ENCODE measurements at places on chromosomes 5 and 9.
A peak's percentile ranks its signal among the peaks of the same experiment; 100 is the strongest.

GRCh38 chr9:136658849-136659535 lies 3.7 kb upstream of the EGFL7 start:
- no peak for DNase-seq

DNA sequence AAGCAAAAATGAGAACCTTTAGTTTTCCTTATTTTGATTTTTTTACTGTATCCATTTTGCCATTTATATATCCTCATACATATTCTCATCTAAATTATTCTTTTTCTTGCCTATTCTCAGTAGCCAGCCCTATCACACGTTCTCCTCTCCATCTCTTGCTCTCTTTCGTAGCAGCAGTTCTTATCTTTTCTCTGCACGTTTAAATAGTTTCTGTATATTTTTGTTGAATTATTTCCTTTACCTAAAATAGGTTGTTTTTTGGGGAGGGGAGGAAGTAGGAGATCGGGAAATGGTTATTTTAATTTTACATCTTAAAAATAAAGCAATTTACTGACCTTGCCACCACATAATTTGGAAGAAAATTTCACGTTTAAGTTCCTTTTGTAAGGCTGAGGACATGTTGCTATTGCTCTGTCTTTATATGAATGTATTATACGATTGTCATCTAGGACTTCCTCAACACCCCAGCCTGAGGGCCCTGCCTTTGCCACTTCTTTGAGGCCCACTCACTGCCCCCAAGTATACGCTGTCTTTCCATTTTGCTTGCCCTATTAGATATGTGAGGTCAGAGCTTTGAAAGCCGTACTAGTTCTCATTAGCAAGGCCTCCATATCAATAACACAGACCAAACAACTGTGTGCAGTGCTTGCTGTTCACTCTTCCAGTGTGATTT lies 140.3 kb downstream of the GNAQ start:
- no peak for DNase-seq

DNA sequence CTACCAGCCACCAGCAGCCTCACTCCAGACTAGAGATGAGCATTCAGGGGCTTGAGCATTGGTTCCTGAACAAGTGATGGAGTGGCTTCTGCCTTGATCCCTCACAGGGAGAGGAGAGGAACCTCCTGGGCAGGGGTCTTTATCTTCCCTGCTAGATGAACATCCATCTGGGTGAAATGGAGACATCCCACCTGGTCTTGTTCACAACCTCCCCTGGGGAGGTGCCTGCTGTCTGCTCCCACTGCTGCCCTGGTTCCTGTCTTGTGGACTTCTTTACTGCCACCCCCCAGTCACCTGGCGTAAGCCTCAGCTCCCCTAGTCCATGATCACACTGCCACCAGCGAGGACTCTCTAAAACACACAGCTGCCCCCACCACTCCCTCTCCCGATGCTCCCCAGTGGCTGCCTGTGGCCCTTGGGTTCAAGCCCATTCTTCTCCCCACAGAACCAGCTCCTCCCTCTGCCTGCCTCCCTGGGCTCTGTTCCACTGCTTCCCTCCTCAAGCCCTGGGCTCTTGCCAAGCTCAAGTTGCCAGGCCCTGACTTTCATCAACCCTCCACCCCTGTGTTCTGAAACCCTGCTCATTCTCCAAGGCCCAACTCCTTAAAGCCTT lies 51.5 kb downstream of the COL15A1 start:
- DNase-seq: no peak

DNA sequence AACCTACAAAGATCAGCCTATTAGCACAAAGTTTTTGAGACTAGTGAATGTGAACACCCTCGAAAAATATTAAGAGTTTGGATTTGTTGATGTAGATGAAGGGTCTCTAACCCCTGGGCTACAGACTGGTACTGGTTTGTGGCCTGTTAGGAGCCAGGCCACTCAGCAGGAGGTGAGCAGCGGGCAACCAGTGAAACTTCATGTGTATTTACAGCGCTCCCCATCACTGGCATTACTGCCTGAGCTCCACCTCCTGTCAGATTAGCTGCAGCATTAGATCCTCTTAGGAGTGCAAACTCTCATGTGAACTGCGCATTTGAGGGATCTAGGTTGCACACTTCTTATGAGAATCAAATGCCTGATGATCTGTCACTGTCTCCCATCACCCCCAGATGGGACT lies 11.2 kb upstream of the PAM start:
- no peak for DNase-seq

GRCh38 chr5:128199104-128199503 lies 115.5 kb downstream of the SLC12A2 start:
- no peak for DNase-seq

DNA sequence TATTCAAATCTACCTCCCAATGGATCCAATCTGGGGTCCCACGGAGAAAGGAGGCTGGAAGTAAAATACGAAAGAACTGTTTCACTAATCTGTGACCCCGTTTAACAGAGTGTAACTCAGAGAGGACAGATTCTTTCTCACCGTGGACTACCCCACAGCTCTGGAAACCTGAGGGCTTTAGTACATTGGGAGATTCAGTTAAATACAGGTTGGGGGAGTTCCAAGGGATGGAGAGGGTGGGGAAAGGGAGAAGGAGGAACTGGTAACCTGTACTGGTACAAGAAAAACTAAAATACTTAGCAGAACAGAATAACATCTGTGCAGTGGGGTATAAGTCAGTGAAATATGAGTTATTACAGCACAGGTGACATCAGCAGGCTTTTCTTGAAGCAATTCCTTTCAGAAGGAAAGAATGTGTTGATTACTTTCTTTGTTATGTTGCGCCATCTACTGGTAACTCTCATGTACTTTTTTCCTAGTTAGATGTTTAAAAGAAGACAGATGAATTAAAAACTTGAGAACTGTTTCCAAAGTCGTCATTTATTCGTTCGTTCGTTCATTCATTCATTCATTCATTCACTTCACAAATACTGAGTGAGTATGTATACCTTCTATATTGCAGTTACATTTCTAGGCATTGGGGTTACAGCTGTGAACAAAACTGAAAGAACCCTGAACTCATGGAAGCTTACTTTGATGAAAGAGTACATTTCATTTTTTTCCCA lies 30.0 kb upstream of the STOM start:
- no peak for DNase-seq

DNA sequence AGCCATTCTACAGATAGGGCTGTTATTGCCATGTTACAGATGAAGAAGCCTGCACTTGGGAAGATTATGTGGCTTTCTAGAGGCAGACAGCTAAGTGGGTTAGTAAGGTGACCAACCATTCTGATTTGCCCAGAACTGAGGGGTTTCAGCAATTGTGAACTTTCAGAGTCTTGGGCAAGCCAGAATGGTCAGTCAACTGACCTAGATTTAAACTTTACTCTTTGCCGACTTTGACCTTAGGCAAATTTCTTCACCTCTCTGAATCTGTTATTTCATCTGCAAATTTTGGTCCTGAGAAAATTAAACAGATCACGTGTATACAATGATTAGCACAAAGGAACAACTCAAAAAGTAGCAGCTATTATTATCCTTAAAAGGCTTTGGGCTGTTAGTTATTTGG lies 20.4 kb upstream of the TNFSF8 start:
- no peak for DNase-seq

- no peak for DNase-seq
Measured at GRCh38 chr5:1104327-1105006, 7.4 kb downstream of the SLC12A7 start.

DNA sequence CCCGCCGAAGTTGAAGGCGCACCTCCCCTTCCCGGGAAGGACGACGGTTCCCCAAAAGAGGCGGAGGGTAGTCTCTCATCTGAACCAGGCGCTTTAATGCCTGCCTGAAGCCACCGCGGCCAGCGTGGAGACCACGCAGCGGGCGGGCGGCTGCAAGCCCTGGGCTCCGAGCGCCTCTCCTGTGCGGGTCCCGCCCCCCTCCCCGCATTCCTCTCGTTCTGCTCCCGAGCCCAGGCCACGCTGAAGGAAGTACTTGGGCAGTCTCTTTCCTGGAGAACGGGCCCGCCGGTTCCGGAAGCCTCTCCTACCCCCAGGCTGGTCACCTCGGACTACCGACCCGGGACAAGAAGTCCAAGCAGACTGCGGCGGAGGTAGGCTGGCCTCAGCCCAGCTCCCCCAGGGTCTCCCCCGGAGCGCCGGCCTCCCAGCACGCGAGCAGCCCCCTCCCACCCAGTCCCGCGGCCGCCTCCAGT lies 571 bp downstream of the PPIC start:
- no peak for DNase-seq

DNA sequence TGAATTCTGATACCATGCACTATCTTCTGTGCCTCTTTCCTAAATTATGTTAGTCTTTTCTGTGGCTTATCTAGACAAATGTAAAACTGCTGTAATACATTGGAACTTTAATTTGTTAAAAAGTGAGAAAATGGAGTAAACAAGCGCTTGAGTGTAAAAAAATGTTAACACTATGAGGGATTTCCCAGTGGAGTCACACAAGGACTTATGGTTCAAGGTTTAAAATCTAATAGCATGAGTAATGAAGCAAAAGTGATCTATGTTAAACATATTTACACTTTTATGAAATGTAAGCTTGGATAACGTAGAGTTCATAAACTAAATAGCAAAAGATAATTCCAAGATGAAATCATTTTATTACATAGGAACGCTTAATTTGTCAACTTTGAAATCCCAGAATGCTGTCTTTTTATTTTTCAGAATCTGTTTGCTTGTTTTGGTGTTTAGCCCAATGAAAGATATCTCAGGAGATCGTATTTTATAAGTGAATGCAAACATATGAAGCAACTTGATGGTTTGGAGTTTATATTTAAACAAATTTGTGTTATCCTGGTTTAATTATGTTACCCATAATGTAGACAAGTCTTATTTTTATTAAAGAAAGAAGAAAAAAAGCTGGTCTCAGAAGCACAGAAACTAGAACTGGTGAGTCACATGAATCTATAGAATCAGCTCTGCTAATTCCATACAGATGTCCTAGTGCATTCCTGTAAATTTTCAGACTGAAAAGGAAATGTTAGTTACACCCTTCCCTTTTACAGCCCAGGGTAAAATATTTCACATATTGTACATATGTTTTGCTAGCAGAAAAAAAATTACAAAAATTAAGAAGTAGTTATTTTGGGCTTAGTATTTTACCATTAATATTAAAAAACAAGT lies 34.2 kb upstream of the FBN2 start:
- DNase-seq: no peak

GRCh38 chr9:1083325-1083913 lies 33.3 kb downstream of the DMRT2 start:
- DNase-seq: no peak

DNA sequence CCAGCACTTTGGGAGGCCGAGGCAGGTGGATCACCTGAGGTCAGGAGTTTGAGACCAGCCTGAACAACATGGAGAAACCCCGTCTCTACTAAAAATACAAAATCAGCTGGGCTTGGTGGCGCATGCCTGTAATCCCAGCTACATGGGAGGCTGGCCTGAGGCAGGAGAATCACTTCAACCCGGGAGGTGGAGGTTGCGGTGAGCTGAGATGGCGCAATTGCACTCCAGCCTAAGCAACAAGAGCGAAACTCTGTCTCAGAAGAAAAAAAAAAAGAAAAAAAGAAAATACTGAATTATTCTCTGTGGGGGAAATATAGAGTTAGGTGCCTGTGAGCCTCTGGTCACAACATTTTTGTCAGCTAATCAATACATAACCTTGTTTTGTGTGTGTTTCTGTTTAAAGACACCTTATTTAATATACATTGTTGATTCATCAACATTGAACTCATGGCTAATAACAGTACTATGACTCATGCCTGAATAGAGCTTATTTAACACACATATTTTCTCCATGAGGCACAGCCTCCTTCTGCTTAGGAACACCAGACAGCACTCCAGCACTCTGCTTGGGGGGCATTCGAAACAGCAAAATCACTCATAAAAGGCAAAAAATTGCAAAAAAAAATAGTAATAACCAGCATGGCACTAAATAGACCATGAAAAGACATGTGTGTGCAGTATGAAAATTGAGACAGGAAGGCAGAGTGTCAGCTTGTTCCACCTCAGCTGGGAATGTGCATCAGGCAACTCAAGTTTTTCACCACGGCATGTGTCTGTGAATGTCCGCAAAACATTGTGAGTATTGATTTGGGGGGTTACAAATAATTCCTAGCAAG lies at the start of gene IL31RA:
IL31RA (plus strand) TSS at position 519 of the 836 bp plus-strand sequence; CDS start at position 733, 214 bp downstream.
- DNase-seq: no peak

GRCh38 chr9:130215341-130216119 lies 43.3 kb downstream of the NCS1 start:
- no peak for DNase-seq

DNA sequence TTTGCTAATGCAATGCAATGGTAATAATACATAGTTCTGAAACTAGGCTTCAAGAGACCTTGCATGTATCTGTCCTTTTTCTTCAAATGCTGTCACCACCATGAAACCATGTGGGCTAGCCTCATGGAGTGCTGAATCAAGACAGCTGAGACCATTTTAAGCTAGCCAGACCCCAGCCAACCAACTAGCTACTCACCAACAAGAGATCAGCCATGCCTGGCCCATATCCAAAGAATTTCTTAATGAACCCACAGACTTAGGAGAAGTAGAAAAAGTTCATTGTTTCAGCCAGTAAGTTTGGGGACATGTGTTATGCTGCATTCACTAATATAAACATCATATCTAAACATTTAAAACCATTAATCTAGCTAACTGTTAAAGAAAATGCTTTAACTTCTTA lies 139.8 kb upstream of the EDIL3 start:
- no peak for DNase-seq

DNA sequence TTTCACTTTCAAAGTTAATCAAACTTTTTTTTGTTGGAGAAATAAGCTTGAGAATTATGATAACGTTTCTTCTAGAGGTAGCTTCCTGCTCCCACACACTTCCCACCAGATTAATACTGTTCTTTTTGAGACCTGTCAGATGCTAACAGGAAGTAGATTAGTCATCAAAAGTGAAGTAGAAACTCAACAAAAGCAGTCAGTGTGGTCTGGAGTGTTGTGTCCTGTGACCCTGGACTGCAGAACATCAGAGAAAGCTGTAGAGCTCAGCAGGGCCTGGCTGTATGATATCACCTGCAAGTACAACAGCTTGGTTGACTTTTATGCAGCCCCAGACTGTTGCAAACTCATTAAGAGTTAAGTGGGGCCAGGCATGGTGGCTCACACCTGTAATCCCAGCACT lies 495.7 kb upstream of the CYLC2 start:
- no peak for DNase-seq

- DNase-seq: peak; percentile 58
Measured at GRCh38 chr5:180209137-180209581, at the start of gene RASGEF1C. RASGEF1C (minus strand) TSS chr5:180209211; CDS start chr5:180138052, 71,159 bp downstream.

DNA sequence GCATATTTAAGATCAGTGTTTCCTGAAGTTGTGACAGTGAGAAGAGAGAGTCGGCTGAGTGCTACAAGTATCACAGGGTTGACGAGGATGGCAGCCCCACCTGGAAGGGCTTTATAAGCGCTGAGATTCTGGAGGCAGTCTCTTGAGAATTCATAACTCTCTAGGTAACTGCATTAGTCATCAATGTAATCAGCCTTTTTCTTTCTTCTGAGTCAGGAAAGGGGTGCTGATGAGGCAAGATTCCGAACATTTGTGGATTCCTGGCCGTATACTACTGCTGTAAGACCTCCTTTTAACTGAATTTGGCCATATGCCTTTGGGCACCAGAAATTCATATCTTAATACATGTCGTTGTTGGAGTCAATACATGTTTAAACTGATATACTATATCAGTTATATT lies 6.6 kb upstream of the RNF20 start:
- DNase-seq: no peak

- DNase-seq: no peak
Measured at GRCh38 chr9:116422119-116422979, 264.8 kb upstream of the TRIM32 start.

All from activated naive CD4-positive, alpha-beta T cell treated with Interleukin-2 at 50 U/mL for 16 hours (primary cell).